Epithelial cell of esophagus (primary cell): ENCODE measurements at places on chromosomes 2 and 18.

- peak; percentile 98 for DNase-seq
These were observed 163.2 kb upstream of the TWIST2 start for GRCh38 chr2:238684362-238685326.

DNA sequence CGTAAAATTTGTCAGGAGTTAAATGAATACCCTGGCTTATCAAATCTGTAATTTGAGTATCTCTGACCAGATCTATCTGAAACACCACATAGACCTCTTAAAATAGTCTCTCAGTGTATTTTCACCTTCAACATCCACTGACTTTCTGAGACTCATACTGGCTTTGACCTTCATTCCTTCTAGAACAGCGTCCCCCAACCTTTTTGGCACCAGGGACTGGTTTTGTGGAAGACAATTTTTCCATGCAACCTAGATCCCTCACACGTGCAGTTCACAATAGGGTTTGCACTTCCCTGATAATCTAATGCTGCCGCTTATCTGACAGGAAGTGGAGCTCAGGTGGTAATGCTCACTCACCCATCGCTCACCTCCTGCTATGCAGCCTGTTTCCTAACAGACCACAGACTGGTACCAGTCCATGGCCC is 3.2 kb downstream of the NBAS start:
- DNase-seq, result peak; percentile 50

DNA sequence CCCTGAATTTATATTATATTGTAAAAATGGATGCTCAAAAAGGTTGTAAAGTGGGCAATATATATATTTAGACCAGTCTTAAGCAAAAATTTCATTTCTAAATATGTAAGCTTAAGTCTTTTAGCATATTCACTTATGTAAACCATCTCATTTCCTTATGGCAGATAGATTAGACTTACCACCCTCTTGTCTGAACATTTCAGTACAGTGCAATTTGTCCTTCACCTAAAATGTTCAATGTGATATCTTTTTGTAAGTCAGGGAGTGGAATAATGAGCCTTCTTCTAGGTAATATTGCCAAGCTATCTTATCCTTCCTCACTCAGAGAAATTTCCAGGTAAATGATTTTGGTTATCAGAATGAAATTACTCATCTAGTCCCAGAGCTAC is 92.3 kb downstream of the KLF7 start:
- no peak for DNase-seq

DNA sequence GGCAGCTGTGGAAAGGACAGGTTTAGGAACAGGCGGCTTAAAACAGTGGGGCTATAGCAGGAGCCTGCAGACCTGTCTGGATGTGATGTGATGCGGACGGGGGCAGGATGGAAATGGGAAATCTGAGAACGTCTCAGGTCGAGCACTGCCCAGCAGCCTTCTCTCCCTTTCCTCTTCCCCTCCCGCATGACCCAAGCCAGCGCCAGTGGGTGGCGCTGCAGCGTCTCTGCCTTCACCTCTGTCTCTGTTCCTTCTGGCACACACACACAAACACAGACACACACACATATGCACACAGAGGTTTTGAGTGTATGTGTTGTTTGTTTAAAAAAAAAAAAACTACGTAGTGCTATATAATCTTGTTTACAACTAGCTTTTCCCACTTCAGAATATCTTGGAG is 82.0 kb upstream of the SLC66A3 start:
- peak; percentile 21 for DNase-seq

GRCh38 chr18:14104906-14105748 is 27.1 kb downstream of the ZNF519 start:
- no peak for DNase-seq

GRCh38 chr2:64679673-64680425 is 26.1 kb upstream of the SERTAD2 start:
- no peak for DNase-seq

- no peak for DNase-seq
These were observed 61.8 kb upstream of the CTDP1 start for GRCh38 chr18:79617511-79618500.

- no peak for DNase-seq
These were observed 61.8 kb downstream of the CDH20 start for GRCh38 chr18:61394983-61395382.

- DNase-seq, result no peak
These were observed 95.1 kb upstream of the L3MBTL4 start for GRCh38 chr18:6509832-6510231.

GRCh38 chr2:223076573-223076972 is 24.6 kb downstream of the KCNE4 start:
- peak; percentile 52 for DNase-seq

DNA sequence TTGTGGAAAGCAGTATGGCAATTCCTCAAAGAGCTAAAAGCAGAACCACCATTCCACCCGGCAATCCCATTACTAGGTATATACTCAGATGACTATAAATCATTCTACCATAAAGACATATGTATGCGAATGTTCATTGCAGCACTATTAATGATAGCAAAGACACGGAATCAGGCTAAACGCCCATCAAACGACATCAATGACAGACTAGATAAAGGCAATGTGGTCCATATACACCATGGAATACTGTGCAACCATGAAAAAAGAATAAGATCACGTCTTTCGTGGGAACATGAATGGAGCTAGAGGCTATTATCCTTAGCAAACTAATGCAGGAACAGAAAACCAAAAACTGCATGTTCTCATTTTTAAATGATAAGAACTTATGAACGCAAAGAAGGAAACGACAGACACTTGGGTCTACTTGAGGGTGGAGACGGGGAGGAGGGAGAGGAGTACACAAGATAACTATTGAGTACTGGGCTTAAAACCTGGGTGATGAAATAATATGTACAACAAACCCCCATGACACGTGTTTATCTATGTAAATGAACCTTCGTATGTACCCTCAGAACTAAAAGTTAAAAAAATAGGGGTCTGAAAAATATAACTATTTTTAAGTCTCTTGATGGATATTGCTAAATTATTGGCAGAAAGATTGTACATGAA is 32.0 kb upstream of the CYTIP start:
- no peak for DNase-seq
